ENCODE measurements at places on chromosomes 2 and 18.

GRCh38 chr2:240672701-240673190, 9.9 kb downstream of the AQP12B start:
- no peak for DNase-seq
- H3K4me3 ChIP-seq = no peak overlapping the region
- H3K4me1 ChIP-seq = no peaks in the 10 kb centered on the region
- H3K36me3 ChIP-seq = no peaks in the 10 kb centered on the region
- H3K27me3 ChIP-seq = peaks cover 64% of the 10 kb centered on the region
- H3K27ac ChIP-seq = no peak overlapping the region

GRCh38 chr18:13587937-13588336, 138.4 kb downstream of the FAM210A start:
- no peaks in the 10 kb centered on the region for H3K27me3 ChIP-seq
- H3K27ac ChIP-seq = no peak overlapping the region
- no peaks in the 10 kb centered on the region for H3K36me3 ChIP-seq
- no peak overlapping the region for H3K4me3 ChIP-seq
- no peaks in the 10 kb centered on the region for H3K4me1 ChIP-seq

GRCh38 chr2:152284398-152284797, 50.6 kb upstream of the FMNL2 start:
- DNase-seq = no peak
- no peaks in the 10 kb centered on the region for H3K4me1 ChIP-seq
- H3K27me3 ChIP-seq = no peaks in the 10 kb centered on the region

- peaks cover 21% of the 10 kb centered on the region for H3K27me3 ChIP-seq
- no peak for DNase-seq
- H3K36me3 ChIP-seq = no peaks in the 10 kb centered on the region
- H3K4me3 ChIP-seq = no peak overlapping the region
- no peak overlapping the region for H3K27ac ChIP-seq
Measured at GRCh38 chr2:88764850-88765153, 73.3 kb downstream of the RPIA start.

DNA sequence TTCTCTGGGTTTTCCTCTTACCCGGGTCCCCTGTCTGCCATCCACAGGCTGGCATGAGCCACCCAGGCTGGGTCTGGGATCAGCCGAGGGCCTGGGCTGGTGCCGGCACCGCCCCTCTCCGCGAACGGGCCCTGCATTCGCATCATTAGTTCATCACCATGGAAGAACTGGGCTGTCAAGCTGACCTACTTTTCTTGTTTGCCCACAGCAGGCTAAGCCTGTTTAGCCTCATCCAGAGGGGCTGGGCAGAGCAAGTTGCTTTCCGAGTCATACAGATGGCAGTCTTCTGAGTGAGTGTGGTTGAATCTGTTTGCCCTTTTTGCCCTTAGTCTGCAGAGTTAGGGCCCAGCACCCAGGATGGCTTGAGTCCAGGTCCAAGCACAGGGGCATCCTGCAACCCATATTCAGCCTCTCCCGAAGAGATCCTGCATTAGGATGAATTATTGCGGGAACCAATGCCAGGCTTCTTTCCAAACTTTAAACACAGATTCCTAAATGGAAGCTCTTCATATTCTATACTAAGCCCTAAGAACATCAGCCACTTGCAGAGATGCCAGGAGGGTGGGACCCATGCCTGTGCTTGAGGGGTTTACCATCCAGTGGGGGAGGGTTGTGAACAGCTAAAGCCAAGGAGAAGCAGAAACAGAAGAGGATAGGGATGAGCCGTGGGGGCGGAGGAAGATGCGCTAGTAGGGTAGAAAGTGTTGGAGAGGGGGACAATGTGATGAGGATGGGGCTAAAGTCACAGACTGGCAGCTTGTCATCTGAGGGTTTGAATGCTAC, 68.0 kb downstream of the NPAS2 start:
- H3K36me3 ChIP-seq = no peaks in the 10 kb centered on the region
- H3K27me3 ChIP-seq = peaks cover 4% of the 10 kb centered on the region
- H3K27ac ChIP-seq = no peak overlapping the region
- peak; percentile 39 for DNase-seq
- peaks cover 3% of the 10 kb centered on the region for H3K4me1 ChIP-seq

DNA sequence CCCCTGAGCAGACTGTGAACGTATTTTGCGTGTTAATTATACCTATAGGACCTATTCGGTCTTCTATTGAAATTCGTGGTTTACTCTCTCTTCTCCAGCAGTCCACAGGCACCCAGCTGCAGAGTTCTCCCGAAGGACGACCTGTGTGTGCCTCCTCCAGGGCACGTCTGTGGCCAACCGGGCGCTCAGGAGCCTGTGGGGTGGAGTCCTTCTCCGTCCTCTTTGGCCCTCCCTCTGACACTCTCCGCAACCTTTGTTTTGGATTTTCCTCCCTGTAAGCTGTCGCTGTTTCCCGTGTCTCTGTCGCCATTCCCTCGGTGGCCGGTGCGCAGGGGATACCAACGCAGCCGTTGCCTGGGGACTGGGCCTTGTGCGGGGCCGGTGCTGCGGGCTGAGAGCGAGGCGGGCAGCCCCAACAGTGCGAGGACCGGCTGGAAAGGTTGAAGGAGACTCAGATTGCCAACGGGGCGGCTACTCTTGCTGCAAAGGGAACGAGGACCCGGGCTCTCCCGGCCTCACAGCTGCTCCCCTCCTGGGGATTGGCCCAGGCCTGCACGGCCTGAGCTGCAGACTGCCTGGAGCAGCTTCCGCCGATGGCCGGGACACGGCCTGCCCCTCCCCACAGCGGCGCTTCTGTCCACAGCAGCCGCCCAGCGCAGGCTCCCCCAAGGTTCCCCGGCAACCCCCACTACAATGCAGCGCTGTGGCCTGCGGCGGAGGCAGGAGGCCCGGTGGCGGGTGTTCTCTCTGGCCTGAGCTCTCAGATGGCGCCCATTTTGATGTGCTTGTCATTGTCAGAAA, 221.0 kb downstream of the MTX2 start:
- no peak overlapping the region for H3K27ac ChIP-seq
- peak; percentile 21 for DNase-seq
- no peaks in the 10 kb centered on the region for H3K36me3 ChIP-seq
- no peak overlapping the region for H3K4me3 ChIP-seq
- peaks cover 7% of the 10 kb centered on the region for H3K27me3 ChIP-seq

- peaks cover 36% of the 10 kb centered on the region for H3K4me1 ChIP-seq
- H3K27ac ChIP-seq = peak overlapping the region; percentile 8
- H3K27me3 ChIP-seq = no peaks in the 10 kb centered on the region
- no peaks in the 10 kb centered on the region for H3K36me3 ChIP-seq
- no peak overlapping the region for H3K4me3 ChIP-seq
- peak; percentile 69 for DNase-seq
Measured at GRCh38 chr2:239275044-239275685, 125.7 kb downstream of the HDAC4 start.
